Activated CD8-positive, alpha-beta T cell treated with anti-CD3 and anti-CD28 coated beads for 36 hours (primary cell): ENCODE measurements at places on chromosomes 12 and 14. TPM values are rescaled to one million over a fixed set of nuclear protein-coding genes. Genes with fewer than 3 reads are reported as not detected.
A peak's percentile ranks its signal among the peaks of the same experiment; 100 is the strongest.

DNA sequence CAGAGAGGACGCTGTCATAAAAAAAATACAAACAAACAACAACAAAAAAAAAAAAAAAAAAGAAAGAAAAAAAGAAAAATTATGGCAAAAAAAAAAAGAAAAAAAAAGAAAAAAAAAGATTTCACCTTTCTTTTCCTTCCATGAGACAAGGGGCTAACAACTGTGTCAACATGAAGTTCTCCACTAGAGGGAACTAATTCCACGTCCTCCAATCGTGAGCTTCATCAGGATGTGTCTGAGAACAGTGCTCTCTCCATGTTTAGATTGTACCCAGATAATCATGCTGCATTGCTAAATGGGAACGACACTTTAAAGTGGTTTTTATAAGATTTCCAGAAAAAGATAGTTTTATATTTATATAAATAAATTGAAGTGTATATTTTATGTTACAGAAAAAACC, 96.2 kb upstream of the PTPRB start:
- no peaks in the 10 kb centered on the region for H3K36me3 ChIP-seq
- H3K4me1 ChIP-seq, result no peaks in the 10 kb centered on the region
- H3K27me3 ChIP-seq, result peaks cover 4% of the 10 kb centered on the region

GRCh38 chr14:25033358-25033757, 16.6 kb downstream of the STXBP6 start:
- H3K27ac ChIP-seq, result no peak overlapping the region
- no peaks in the 10 kb centered on the region for H3K4me1 ChIP-seq
- DNase-seq, result no peak
- H3K36me3 ChIP-seq, result no peaks in the 10 kb centered on the region
- H3K4me3 ChIP-seq, result no peak overlapping the region

- no peaks in the 10 kb centered on the region for H3K27me3 ChIP-seq
- H3K27ac ChIP-seq, result no peak overlapping the region
- no peak overlapping the region for H3K4me3 ChIP-seq
- H3K36me3 ChIP-seq, result peaks cover 1% of the 10 kb centered on the region
Observed at GRCh38 chr14:76777721-76778120, 16.5 kb downstream of the VASH1 start.

GRCh38 chr12:100414739-100415138, 57.9 kb downstream of the SLC17A8 start:
- no peaks in the 10 kb centered on the region for H3K4me1 ChIP-seq
- DNase-seq, result no peak
- H3K4me3 ChIP-seq, result no peak overlapping the region

GRCh38 chr12:109877504-109878246, 2.7 kb downstream of the GLTP start:
- no peaks in the 10 kb centered on the region for H3K27me3 ChIP-seq
- peaks cover 35% of the 10 kb centered on the region for H3K4me1 ChIP-seq
- no peak overlapping the region for H3K27ac ChIP-seq
- H3K4me3 ChIP-seq, result no peak overlapping the region

DNA sequence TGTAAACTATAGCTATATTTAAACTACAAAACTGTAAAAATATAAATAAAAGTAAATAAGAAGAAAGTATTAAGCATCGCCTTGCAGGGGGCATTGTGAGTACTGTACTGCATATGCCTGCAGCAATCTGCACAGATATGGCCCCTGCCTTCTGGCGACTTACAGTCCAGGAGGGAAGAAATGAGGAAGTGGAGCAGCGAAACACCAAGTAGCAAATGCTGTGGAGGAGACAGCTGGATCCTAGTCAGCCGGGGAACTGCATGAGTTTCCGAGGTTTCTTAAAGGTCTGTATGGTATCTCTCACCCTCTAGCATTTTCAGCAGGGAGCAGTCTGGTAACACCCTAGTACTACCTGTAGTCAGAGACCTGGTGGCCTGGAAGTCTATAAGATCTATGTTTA, 256.9 kb downstream of the CACNA1C start:
- H3K4me3 ChIP-seq, result no peak overlapping the region
- peaks cover 3% of the 10 kb centered on the region for H3K4me1 ChIP-seq
- no peaks in the 10 kb centered on the region for H3K36me3 ChIP-seq
- H3K27me3 ChIP-seq, result no peaks in the 10 kb centered on the region

DNA sequence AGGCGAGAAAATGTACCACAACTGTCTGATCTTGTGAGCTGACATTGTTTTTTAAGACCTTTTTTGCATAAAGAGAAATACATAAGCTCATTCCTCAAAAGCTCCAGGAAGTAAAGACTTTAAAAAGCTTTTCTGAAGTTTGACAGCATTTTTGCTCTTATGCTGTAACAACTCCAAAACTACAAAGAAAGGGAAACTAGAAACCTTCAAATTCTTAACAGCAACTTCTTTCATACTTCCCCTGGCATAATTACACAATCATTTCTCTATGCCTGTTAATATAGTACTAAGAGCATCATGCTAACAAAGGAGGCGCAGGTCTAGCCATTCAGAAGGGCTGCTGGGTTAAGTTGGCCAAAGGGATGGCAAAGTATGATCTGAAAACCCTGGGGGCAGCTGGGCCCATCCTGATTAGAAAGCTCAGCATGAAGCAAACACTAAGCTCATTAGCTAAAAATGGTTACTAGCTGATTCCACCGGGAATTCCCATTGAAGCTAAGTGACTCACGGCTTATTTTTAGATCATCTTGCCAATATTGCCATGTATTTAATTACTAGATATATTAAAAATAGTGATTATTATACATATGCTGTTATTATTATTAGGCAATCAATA, 26.1 kb upstream of the ANP32D start:
- no peak overlapping the region for H3K27ac ChIP-seq
- H3K4me1 ChIP-seq, result peaks cover 11% of the 10 kb centered on the region
- DNase-seq, result no peak
- peaks cover 4% of the 10 kb centered on the region for H3K27me3 ChIP-seq
- H3K4me3 ChIP-seq, result no peak overlapping the region

GRCh38 chr12:125518074-125518473, 452.8 kb downstream of the AACS start:
- no peaks in the 10 kb centered on the region for H3K27me3 ChIP-seq
- H3K36me3 ChIP-seq, result no peaks in the 10 kb centered on the region
- no peaks in the 10 kb centered on the region for H3K4me1 ChIP-seq
- no peak overlapping the region for H3K4me3 ChIP-seq
- DNase-seq, result no peak

GRCh38 chr12:131867891-131868675, 26.3 kb upstream of the ULK1 start:
- H3K36me3 ChIP-seq, result no peaks in the 10 kb centered on the region
- H3K27me3 ChIP-seq, result no peaks in the 10 kb centered on the region
- no peak overlapping the region for H3K27ac ChIP-seq

DNA sequence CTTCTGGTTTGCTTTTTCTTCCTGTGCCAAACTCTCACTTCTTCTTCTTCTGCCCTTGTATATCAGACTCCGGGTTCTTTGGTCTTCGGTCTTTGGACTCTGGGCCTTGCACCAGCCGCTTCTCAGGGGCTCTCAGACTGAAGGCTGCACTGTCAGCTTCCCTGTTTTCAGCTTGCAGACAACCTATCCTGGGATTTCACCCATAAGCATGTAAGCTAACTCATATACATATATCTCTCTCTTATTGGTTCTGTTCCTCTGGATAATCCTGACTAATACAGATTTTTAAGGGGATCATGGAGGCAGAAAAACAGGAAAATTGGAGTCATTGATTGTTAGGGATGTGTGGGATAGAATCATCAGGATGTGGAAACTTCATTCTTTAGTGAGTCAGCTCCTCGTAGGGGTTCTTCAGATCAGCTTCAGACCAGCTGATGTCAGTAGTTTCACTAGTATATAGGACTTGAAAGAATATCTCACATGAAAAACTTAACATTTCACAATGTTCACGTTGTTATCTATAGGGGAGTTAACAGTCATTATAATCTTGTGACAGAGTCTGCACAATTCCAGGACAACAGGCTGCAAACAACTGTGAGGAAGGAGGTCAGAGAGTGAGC, 102.9 kb downstream of the RASSF9 start:
- H3K4me1 ChIP-seq, result no peaks in the 10 kb centered on the region
- DNase-seq, result no peak
- no peak overlapping the region for H3K27ac ChIP-seq
- no peaks in the 10 kb centered on the region for H3K27me3 ChIP-seq
- no peak overlapping the region for H3K4me3 ChIP-seq

GRCh38 chr12:46108721-46109120, 118.3 kb upstream of the SCAF11 start:
- H3K27ac ChIP-seq, result no peak overlapping the region
- no peak overlapping the region for H3K4me3 ChIP-seq
- H3K27me3 ChIP-seq, result peaks cover 5% of the 10 kb centered on the region
- H3K4me1 ChIP-seq, result no peaks in the 10 kb centered on the region

- H3K4me3 ChIP-seq, result no peak overlapping the region
- no peaks in the 10 kb centered on the region for H3K4me1 ChIP-seq
- no peaks in the 10 kb centered on the region for H3K36me3 ChIP-seq
- no peak overlapping the region for H3K27ac ChIP-seq
- H3K27me3 ChIP-seq, result no peaks in the 10 kb centered on the region
Observed at GRCh38 chr14:58815161-58815701, 177.5 kb downstream of the DACT1 start.

- H3K4me3 ChIP-seq, result no peak overlapping the region
- no peak overlapping the region for H3K27ac ChIP-seq
- peaks cover 11% of the 10 kb centered on the region for H3K4me1 ChIP-seq
- DNase-seq, result no peak
Observed at GRCh38 chr14:66501592-66501991, 6.4 kb upstream of the GPHN start.

- H3K27me3 ChIP-seq, result no peaks in the 10 kb centered on the region
- no peak for DNase-seq
- no peak overlapping the region for H3K4me3 ChIP-seq
- peaks cover 43% of the 10 kb centered on the region for H3K4me1 ChIP-seq
- no peaks in the 10 kb centered on the region for H3K36me3 ChIP-seq
- H3K27ac ChIP-seq, result no peak overlapping the region
Observed at GRCh38 chr12:68203460-68203875, 22.1 kb downstream of the IL26 start.

DNA sequence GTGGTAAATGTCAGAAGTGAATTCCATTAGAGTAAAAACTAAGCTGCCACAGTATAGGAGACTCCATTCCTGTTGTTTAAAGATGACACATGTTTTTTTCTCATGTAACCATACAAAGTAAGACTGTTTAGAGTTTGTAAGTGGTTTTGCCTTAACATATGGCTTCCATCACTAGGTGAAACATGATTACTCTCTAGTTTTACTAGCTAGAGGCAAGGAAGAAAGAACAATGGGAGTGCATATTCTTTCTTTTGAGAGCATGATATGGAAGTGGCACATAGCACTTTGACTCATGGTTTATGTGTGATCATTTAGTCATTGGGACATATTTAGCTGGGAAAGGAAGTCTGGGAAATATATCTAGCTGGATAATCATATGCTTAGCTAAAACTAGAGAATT, 7.7 kb downstream of the ATF7IP start:
- peaks cover 46% of the 10 kb centered on the region for H3K36me3 ChIP-seq
- peak overlapping the region; percentile 90 for H3K27ac ChIP-seq
- H3K4me1 ChIP-seq, result peaks cover 59% of the 10 kb centered on the region
- no peaks in the 10 kb centered on the region for H3K27me3 ChIP-seq

DNA sequence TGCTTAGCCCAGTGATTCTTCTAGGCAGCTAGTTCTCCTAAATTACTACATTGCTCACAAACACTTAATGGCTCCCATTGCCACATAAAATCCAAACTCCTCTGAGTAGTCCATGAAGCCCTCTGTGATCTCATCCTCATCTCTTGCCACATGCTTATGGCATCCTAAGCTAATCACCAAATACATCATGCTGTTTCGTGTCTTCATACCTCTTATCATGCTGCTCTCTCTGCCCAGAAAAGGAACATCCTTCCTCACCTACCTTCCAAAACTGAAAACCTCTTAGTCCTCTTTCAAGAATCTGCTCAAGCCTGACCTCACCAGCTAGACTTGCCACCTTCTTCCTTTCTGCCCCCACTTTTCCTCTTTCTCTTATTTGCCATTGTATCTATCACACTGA, 108.5 kb downstream of the DUSP6 start:
- peaks cover 37% of the 10 kb centered on the region for H3K4me1 ChIP-seq
- H3K4me3 ChIP-seq, result no peak overlapping the region
- no peak for DNase-seq
- H3K27me3 ChIP-seq, result peaks cover 3% of the 10 kb centered on the region

DNA sequence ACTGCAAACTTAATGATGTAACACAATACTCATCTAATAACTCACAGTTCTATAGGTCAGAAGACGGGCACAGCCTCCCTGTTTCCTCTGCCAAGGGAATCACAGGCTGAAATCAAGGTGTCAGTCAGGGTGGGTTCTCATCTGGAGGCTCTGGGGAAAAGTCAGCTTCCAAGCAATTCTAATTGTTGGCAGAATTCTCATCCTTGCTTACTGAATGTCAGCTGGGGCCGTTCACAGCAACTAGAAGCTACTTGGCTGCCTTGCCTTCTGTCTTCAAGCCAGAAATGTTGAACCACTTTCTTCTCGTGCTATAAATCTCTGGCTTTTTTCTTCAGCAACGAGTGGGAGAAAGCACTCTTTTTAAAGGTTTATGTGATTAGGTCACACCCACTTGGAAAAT, 80.1 kb upstream of the PDZRN4 start:
- H3K27ac ChIP-seq, result no peak overlapping the region
- no peak overlapping the region for H3K4me3 ChIP-seq
- no peak for DNase-seq
- H3K27me3 ChIP-seq, result no peaks in the 10 kb centered on the region
- H3K4me1 ChIP-seq, result no peaks in the 10 kb centered on the region
- no peaks in the 10 kb centered on the region for H3K36me3 ChIP-seq

DNA sequence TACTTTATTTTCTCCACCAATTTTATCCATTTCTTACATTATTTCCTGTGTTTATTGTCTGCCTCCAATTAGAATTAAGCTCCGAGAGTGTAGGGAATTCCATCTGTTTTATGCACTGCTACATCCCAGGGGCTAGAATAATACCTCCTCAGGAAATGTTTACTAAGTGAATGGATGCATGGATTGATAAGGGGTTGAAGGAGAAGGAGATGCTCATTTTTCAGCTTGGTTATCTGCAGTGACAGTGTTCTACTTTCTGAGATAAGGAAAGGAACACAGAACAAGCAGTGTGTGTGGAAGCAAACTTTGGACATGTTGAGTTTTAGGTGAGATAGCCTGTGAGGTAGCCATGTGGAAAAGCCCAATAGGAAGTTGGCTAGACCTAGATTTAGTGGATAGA, 164.6 kb upstream of the HMGA2 start:
- peaks cover 29% of the 10 kb centered on the region for H3K27me3 ChIP-seq
- H3K4me3 ChIP-seq, result no peak overlapping the region
- peaks cover 24% of the 10 kb centered on the region for H3K4me1 ChIP-seq
- DNase-seq, result no peak
- no peaks in the 10 kb centered on the region for H3K36me3 ChIP-seq
- no peak overlapping the region for H3K27ac ChIP-seq

DNA sequence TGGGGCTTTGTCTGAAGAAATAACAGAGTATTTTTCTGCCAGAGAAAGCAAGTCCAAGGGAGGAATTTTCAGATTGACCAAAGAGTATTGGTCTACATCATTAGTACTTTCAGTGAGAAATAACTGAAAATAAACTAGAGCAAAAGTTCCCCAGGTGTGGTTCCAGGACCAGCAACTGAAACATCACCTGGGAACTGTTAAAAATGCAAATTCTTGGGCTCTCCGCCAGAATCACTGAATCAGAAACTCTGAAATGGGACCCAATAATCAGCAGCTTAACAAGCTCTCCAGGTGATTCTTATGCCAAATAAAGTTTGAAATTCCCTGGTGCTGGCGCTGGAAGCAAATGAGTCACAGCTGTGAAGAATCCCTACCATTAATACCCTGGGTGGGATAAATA, 52.1 kb downstream of the EIF2S3B start:
- peaks cover 55% of the 10 kb centered on the region for H3K4me1 ChIP-seq
- H3K4me3 ChIP-seq, result peak overlapping the region; percentile 86
- H3K27me3 ChIP-seq, result no peaks in the 10 kb centered on the region
- no peak for DNase-seq
- H3K27ac ChIP-seq, result peak overlapping the region; percentile 95
- H3K36me3 ChIP-seq, result peaks cover 72% of the 10 kb centered on the region

Gene KIF5A
- 1.3 TPM for total RNA-seq

Gene KRT86
- total RNA-seq, result not detected

Gene HOXC10
- not detected for total RNA-seq

Gene CLEC4C
- not detected for total RNA-seq
